ENCODE measurements at places on chromosomes 1 and 21. TPM values are rescaled to one million over a fixed set of nuclear protein-coding genes. Genes with fewer than 3 reads are reported as not detected.

SPRR2F gene
- not detected for total RNA-seq

UBE2U gene
- total RNA-seq: 31.6 TPM

FAM43B gene
- 1.3 TPM for total RNA-seq

C1orf167 gene
- total RNA-seq: 26.0 TPM

FNDC5 gene
- 9.4 TPM for total RNA-seq

CENPS gene
- 26.4 TPM for total RNA-seq

TMEM240 gene
- total RNA-seq: 3.6 TPM

HCRTR1 gene
- 0.31 TPM for total RNA-seq

LCE1F gene
- total RNA-seq: not detected

S100A2 gene
- total RNA-seq: 9.6 TPM

DNA sequence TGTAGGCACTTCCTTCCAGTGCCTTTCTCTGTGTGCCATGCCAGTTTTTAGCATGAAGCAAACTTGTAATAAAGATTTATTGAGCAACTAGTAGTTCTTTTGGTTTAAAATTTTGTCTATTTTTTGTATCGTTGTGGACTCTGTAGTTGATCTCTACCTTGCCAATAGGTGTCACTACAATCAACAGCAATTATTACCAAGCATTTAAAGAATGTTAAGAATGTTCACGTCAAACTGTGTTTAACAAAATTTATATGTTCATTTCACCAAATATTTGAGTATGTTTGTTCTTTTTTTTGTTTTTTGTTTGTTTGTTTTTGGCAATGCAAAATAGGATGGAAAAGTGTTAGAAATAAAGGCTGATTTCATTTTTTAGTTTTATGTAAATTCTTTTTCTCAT, 208.1 kb downstream of the PATJ start:
- H3K27me3 ChIP-seq: no peaks in the 10 kb centered on the region
- no peaks in the 10 kb centered on the region for H3K36me3 ChIP-seq
- no peak overlapping the region for H3K4me3 ChIP-seq
- peaks cover 4% of the 10 kb centered on the region for H3K4me1 ChIP-seq

- H3K4me3 ChIP-seq: no peak overlapping the region
- no peak overlapping the region for H3K27ac ChIP-seq
- no peaks in the 10 kb centered on the region for H3K36me3 ChIP-seq
- H3K27me3 ChIP-seq: no peaks in the 10 kb centered on the region
- DNase-seq: no peak
Observed at GRCh38 chr21:16125274-16125673, 395.5 kb downstream of the USP25 start.

DNA sequence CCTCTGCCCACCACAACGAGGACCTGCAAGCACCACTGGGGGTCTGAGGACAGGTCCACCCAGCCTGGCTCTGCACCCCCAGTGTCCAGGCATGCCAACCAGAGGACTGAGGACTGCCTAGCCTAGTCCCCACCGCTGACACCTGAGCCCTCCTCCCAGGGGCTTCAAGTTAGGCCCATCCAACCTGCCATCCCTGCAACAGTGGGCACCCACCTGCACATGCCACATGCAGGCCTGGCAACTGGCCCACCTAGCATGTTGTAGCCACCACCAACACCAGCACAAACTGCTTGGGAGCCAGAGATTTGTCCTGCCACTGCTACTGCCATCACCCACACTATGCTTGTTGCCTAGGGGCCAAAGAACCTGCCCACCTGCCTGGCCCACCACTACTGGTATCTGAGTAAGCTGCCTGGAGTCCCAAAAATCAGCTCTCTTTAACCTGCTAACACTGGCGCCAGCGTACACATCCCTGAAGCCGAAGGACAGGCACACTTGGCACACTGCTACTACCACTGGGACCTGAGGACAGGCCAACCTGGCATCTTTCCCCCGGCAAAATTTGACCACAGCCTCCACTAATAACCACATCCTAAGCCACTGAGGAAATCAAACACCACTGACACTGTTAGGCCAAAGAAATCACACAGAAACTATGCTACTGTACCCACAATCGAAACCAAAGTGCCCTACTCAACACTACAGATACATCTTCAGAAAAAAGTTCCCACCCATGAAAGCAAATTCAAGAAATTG, 61.5 kb downstream of the PSMG1 start:
- no peaks in the 10 kb centered on the region for H3K36me3 ChIP-seq
- no peak overlapping the region for H3K27ac ChIP-seq
- H3K27me3 ChIP-seq: no peaks in the 10 kb centered on the region
- H3K4me3 ChIP-seq: no peak overlapping the region
- no peak for DNase-seq

DNA sequence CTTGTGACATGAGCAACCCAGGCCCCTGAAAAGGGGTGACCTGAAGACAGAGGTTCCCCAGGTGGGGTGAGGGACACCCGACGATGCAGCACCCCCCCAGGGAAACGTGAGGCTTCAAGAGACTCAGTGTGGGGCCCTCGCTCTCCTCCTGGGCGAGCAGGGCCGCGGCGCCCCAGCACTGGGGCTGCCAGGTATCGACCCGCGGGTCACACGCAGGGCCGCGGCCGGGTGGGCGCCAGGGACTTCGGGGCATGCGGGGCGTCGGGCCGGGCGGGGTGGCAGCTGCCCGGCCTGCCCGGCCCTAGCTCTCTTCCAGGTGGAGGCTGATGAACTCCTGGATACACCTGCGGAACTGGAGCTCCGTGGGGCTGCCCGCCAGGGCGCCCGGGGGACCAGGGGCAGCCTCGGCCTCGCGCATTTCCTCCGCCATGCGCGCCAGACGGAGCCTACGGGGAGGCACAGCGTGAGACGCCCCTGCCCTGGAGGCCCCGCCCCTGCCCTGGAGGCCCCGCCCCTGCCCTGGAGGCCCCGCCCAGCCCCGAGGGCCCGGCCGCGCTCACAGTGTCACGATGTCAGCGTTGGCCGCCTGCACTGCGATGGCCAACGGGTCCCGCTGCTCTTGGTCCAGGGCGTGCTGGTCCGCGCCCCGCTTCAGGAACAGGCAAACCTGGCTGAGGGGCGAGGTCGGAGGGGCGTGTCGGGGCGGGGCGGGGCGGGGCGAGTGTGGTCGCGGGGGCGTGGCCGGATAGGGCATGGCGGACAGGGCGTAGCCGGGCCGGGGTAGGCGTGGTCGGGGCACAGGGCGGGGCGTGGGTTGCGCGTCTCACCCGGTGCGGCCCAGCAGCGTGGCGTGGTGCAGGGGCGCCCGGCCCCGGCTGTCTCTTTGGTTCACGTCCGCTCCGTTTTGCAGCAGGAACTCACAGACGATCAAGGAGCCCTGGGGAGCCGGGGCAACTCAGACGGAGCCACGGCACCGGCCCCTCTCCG, 13.3 kb downstream of the SCNN1D start:
- no peaks in the 10 kb centered on the region for H3K27me3 ChIP-seq
- no peak overlapping the region for H3K27ac ChIP-seq
- no peaks in the 10 kb centered on the region for H3K36me3 ChIP-seq

DNA sequence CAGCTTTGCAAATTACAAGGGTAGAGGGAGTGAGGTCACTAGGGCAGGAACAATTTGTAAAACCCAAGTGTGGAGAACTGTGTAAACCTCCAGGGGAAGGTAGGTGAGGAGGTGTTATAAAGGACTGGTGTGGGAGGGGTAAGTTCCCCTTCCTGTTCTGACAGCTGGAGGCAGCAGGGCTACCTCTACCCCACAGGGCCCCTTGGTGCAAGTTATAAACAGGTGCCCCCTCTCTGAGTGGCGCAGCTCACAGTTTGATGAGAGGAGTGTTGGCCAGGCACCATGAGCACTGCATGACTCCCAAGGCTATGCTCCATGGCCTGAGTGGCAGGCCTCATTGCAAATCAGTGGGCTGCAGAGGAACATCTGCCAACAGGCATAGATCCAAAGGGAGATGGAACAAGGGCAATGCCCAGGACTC, 41.0 kb downstream of the MFSD2A start:
- no peak overlapping the region for H3K4me3 ChIP-seq
- no peaks in the 10 kb centered on the region for H3K27me3 ChIP-seq
- H3K36me3 ChIP-seq: no peaks in the 10 kb centered on the region
- H3K27ac ChIP-seq: no peak overlapping the region
- no peak for DNase-seq

DNA sequence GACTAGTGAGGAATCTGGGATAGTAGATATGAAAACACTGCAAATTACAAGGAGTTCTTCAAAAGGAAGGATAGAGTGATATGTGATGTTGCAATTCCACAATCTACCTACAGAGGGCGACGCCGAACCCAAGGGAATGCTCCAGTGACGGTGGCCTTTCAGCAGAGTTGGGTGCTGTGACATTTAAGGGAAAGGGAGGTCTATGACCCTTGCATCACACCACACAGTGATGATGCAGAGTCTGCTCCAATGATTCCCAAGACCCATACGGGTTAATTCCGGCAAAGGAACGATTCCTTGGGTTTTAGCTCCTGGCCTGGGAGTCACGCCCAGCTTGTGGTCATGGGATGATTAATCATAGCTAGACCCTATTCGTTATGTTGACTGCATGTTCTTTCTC, 123.0 kb upstream of the IGSF21 start:
- no peak overlapping the region for H3K27ac ChIP-seq
- H3K4me1 ChIP-seq: no peaks in the 10 kb centered on the region
- no peaks in the 10 kb centered on the region for H3K36me3 ChIP-seq
- no peak overlapping the region for H3K4me3 ChIP-seq
- peak; percentile 63 for DNase-seq

GRCh38 chr1:192903142-192903541, 94.3 kb downstream of the RGS2 start:
- no peaks in the 10 kb centered on the region for H3K36me3 ChIP-seq
- no peaks in the 10 kb centered on the region for H3K4me1 ChIP-seq
- H3K4me3 ChIP-seq: no peak overlapping the region
- no peak for DNase-seq

- DNase-seq: no peak
- H3K36me3 ChIP-seq: no peaks in the 10 kb centered on the region
- H3K4me3 ChIP-seq: no peak overlapping the region
Observed at GRCh38 chr1:47382399-47382983, 33.6 kb upstream of the FOXE3 start.

GRCh38 chr1:119974013-119974412, 77.7 kb upstream of the ADAM30 start:
- H3K4me3 ChIP-seq: no peak overlapping the region
- peaks cover 32% of the 10 kb centered on the region for H3K4me1 ChIP-seq
- H3K27ac ChIP-seq: peak overlapping the region; percentile 19
- no peak for DNase-seq
- H3K27me3 ChIP-seq: no peaks in the 10 kb centered on the region

DNA sequence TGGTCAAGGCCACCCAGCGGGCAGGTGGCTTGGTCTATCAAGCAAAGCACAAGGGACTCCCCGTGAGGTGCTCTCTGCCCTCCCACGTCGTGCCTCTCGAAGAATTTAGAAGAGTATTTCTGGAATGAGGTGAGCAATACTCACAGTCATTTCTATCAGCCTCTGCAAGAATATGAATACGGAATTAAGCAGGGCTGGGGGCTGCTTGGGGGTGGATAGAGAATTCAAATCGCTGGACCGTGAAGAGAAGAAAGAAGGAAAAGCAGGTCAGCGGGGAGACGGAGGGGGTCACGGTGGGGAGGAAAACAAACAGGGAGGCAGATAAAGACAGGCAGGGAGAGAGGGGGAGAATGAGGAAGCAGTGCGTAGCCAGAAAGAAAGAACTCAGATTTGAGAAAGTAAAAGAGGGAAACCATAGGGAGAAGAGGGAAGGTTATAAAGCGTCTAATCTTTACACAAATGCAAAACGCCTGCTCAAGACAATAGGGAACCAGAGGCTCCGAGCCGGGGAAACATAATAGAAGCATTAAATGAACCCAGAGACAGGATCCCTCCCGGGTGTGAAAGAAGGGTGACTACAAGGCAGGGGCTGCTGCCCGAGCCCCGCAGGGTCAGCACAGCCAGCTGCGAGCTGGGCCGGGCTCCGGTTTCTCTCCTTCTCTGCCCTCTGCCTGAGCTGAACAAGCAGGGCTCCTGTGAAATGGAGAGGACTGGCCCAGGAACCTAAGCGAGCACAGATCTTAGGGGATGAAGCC, 2.1 kb upstream of the EDN2 start:
- H3K4me3 ChIP-seq: no peak overlapping the region
- H3K36me3 ChIP-seq: no peaks in the 10 kb centered on the region
- H3K27me3 ChIP-seq: no peaks in the 10 kb centered on the region
- peak overlapping the region; percentile 36 for H3K27ac ChIP-seq
- H3K4me1 ChIP-seq: peaks cover 23% of the 10 kb centered on the region
- no peak for DNase-seq

DNA sequence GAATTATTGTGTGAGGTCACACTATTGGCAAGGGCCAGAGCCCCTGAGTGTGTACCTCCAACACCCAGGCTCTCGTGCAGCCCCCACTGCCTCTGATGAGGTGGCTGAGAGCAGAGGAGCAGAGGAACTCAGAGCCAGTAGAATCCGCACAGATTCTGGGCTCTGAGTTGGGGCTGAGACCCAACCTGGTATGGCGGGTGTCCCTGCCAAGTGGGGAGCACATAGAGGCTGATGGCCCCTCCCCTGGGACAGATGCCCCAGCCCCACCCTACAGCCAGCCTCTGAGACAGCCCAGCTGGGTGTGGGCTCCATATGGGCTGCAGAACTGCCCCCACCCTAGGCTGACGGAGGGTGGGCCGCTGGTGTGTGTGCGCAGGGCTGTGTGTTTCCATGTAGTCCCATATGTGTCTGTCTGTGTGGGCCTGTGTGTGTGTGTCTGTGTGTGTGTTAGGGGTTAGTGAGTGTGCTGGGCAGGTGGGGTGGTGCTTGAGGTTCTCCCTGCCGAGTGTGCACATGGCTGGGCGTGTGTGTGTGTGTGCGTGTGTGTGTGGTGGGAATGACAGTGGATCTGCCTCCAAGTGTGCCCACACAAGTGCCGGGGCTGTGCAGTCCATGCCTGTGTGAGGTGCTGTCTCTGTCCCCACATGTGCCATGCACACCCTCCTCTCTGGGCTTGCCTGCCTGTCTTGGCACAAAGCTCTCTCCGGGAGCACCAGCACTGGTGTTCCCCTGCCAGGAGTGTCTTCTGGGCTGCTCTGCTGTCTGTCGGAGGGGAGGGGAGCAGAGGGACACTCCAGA, 24.4 kb downstream of the FOXO6 start:
- H3K27me3 ChIP-seq: no peaks in the 10 kb centered on the region
- no peak for DNase-seq
- peaks cover 21% of the 10 kb centered on the region for H3K4me1 ChIP-seq
- H3K36me3 ChIP-seq: no peaks in the 10 kb centered on the region

GRCh38 chr1:109993885-109994284, 9.3 kb downstream of the AHCYL1 start:
- H3K4me1 ChIP-seq: peaks cover 49% of the 10 kb centered on the region
- peak overlapping the region; percentile 67 for H3K27ac ChIP-seq
- no peak overlapping the region for H3K4me3 ChIP-seq
- DNase-seq: no peak
- no peaks in the 10 kb centered on the region for H3K27me3 ChIP-seq
